ENCODE measurements at places on chromosomes 7 and 10. TPM values are rescaled to one million over a fixed set of nuclear protein-coding genes. Genes with fewer than 3 reads are reported as not detected.

ANKRD30A gene
- total RNA-seq, result not detected

ITPRID1 gene
- not detected for total RNA-seq

GRM8 gene
- not detected for total RNA-seq

ZNF804B gene
- not detected for total RNA-seq

KEL gene
- total RNA-seq, result not detected

SORCS3 gene
- not detected for total RNA-seq

SPDYE5 gene
- total RNA-seq, result 0.12 TPM

CALML5 gene
- not detected for total RNA-seq

SPDYE2 gene
- total RNA-seq, result 0.12 TPM

PDZD7 gene
- 2.0 TPM for total RNA-seq

GPR26 gene
- total RNA-seq, result not detected

ACTR3C gene
- total RNA-seq, result 0.15 TPM

EN2 gene
- total RNA-seq, result under 0.01 TPM

HOXA5 gene
- not detected for total RNA-seq

RBAK gene
- total RNA-seq, result 2.9 TPM

OPALIN gene
- not detected for total RNA-seq

MMRN2 gene
- 17.8 TPM for total RNA-seq

RBP3 gene
- total RNA-seq, result under 0.01 TPM

STK31 gene
- not detected for total RNA-seq

RADIL gene
- total RNA-seq, result 0.38 TPM

LRRC18 gene
- total RNA-seq, result not detected

SH2D4B gene
- total RNA-seq, result not detected

ADRA2A gene
- total RNA-seq, result 2.9 TPM

OR6B1 gene
- total RNA-seq, result not detected

CASTOR2 gene
- total RNA-seq, result 15.9 TPM

HSPA12A gene
- 15.7 TPM for total RNA-seq

ABCB4 gene
- 0.12 TPM for total RNA-seq

ZEB1 gene
- total RNA-seq, result 183 TPM

TIMM23B gene
- 19.3 TPM for total RNA-seq

EPO gene
- total RNA-seq, result not detected

Data from smooth muscle cell of the coronary artery (primary cell).